AG09319 (cell line): ENCODE measurements at places on chromosomes 16 and 17.

GRCh38 chr17:30824002-30824355 is 513 bp downstream of the CRLF3 start:
- no peak for DNase-seq

- DNase-seq, result no peak
Measured at GRCh38 chr17:59121901-59122480, 15.3 kb upstream of the TRIM37 start.

GRCh38 chr17:15145621-15146020 is 119.5 kb downstream of the PMP22 start:
- DNase-seq, result no peak

DNA sequence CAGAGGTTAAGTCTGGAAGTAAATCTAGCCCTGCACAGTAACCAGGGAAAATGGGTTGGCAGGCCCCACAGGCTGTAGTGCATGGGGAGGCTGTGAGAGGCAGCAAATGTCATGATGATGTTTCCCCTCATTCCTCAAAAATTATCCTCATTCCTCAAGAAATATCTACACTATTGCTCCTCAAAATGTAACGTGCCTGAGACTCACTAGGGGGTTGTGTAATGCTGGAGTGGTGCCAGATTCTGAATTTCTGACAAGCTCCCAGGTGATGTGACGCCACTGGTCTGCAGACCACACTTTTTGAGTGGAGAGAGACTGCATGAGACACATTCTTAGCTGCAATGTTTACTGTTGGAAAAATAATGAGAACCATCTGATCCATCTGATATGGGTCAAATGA is 1.2 kb upstream of the MPP3 start:
- peak; percentile 54 for DNase-seq

- peak; percentile 48 for DNase-seq
Measured at GRCh38 chr16:578870-579405, 9.2 kb downstream of the PIGQ start.

DNA sequence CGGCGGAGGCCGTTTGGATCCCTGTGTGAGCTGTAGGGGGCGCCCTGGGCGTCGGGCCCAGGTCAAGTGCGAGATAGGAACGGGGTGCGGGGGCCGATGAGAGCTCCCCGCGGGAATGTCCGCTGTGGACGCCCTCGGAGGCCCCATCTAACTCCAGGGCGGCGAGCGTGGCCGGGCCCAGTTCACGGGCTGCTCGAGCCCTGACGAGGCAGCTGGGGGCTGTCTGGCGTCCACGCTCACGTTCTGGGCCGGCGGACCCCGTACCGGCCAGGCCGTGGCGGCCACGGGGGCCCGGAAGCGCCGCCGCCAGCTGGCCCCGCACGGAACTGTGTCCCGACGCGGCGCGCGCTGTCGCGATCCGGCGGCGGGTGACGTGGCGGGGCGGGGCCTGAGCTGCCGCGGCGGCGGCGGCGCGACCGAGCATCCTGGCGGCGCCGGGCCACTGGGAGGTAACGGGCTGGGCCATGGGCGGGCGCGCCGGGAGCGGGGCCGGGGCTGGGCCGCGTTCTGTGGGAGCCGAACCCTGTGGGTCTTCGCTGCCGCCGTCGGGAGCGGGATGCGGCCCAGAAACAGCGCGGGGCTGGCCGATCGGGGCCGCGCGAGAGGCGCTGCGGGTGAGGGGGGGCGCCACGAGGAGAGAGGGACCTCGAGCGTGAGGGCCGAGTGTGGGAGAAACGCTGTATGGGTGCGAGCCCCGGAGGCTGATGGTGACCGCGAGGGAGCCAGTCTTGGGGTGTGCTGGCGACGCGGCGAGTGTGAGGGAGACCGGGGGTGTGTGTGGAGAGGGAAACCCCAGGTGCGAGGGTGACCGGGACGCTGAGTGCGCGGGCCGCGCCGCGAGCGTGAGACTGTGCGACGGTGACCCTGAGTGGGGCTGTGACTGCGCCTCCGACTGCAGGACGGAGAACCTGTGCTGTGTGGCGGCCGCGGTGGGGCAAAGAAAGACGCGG is at the start of gene SLC7A6:
SLC7A6 (plus strand) TSS at position 399 of the 950 bp plus-strand sequence. CDS start 10,201 bp downstream, outside the sequence.
- no peak for DNase-seq

DNA sequence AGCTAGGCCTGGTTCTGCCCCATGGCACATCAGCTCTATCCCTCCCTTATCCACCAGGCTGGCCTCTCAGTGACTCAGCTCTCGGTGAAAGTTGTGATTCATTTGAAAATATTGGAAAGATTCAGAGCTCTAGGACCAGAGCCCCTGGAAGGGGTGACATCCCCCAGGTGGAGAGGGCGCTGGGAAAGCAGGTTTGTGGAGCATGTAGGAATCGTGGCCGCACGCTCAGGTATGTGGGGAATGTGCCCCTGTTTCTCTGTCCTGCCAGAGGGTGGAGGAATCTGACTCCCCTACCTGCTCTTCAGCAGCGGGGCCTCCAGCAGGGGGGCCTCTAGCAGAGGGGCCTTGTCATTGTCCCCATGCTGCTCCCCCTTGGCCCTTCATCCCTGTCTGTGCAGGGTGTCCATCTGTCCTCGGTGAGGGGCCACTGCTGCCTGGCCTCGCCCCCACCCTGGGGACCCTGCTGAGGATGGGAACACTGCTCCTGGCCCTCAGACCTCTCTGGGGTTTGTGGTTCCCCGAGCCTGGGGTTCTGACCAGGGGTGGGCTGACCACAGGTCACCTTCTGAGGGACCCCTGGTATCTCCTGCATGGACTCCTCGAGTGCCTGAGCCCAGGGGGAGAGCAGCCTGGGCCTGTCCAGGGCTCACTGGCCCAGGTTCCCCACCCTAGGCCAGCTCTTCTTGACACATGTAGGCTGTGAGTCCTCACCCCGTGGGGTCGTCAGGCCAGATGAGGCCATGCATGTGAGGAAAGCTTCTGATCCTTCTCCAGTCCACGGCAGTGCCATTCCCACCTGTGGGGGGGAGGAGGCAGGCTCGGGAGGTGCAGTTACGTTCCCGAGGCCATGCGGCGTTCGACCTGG is 47.5 kb downstream of the NT5M start:
- no peak for DNase-seq

- DNase-seq, result peak; percentile 39
Measured at GRCh38 chr17:76736349-76737081, 616 bp downstream of the SRSF2 start.

DNA sequence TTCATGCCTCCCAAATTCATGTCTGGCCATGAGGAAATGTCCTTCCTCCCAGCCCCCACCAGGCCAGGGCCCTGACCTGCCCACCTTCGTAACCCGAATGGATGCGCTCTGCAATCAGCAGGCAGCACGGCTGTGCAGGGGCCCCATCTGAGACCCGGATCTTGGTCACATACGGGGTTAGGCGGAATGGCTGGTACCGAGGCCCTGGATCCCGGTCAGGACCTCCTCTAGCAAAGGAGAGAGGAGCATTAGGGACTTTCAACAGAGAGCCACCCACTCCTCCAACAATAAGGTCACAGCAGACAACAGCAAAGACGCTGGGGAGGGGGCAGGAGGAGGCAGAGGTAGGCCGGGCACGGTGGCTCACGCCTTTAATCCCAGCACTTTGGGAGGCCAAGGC is 3.6 kb downstream of the PER1 start:
- DNase-seq, result no peak

GRCh38 chr16:75452464-75453190 is 11.9 kb downstream of the TMEM170A start:
- DNase-seq, result no peak

DNA sequence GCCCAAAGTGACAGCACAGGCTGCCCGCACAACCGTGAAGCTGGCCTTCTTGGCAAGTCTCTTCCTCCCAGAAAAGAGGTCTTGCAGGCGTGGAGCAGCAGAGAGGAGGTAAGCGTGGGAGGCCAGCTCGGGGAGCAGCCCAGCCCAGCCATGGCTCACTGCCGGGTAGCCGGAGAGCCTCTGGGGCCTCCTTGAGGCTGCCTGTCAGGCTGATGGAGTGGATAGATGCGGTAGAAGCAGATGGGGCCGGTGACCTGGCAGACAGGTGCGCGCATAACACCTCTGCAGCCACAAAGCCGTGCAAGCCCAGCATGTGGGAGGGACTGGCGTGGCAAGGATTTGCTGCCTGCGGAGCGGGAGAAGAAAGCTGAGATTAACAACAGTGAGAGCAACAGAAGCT is 17.1 kb upstream of the DOK4 start:
- no peak for DNase-seq

GRCh38 chr16:67181346-67181745 is 2.4 kb downstream of the MATCAP1 start:
- DNase-seq, result peak; percentile 44
